ENCODE measurements at places on chromosomes 2 and 18. TPM values are rescaled to one million over a fixed set of nuclear protein-coding genes. Genes with fewer than 3 reads are reported as not detected.

DNA sequence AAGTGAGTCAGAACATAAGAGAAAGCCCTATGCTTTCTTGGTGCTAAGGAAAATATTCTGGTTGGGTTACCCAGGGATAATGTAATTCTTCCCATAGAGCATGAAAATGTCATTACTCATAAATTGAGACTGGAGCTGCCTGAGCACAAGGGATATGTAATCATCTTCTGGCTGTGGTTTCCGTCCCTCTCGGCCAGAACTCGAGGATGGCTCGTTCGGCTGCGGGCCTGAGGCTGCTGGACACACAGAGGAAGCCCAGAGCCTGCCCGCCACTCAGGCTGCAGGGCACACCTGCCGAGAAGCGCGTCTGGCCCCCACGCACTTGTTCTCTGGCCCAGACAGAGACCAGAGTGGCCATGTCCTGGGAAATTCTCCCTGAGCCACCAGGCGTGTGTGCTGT is 104.9 kb downstream of the ASAP2 start:
- H3K4me1 ChIP-seq = peaks cover 2% of the 10 kb centered on the region
- H3K36me3 ChIP-seq = no peaks in the 10 kb centered on the region
- H3K4me3 ChIP-seq = no peak overlapping the region
- DNase-seq = no peak

GRCh38 chr2:43161650-43162510 is 64.5 kb downstream of the ZFP36L2 start:
- H3K27me3 ChIP-seq = no peaks in the 10 kb centered on the region
- H3K4me1 ChIP-seq = peaks cover 38% of the 10 kb centered on the region
- H3K27ac ChIP-seq = peak overlapping the region; percentile 72
- H3K4me3 ChIP-seq = no peak overlapping the region

DNA sequence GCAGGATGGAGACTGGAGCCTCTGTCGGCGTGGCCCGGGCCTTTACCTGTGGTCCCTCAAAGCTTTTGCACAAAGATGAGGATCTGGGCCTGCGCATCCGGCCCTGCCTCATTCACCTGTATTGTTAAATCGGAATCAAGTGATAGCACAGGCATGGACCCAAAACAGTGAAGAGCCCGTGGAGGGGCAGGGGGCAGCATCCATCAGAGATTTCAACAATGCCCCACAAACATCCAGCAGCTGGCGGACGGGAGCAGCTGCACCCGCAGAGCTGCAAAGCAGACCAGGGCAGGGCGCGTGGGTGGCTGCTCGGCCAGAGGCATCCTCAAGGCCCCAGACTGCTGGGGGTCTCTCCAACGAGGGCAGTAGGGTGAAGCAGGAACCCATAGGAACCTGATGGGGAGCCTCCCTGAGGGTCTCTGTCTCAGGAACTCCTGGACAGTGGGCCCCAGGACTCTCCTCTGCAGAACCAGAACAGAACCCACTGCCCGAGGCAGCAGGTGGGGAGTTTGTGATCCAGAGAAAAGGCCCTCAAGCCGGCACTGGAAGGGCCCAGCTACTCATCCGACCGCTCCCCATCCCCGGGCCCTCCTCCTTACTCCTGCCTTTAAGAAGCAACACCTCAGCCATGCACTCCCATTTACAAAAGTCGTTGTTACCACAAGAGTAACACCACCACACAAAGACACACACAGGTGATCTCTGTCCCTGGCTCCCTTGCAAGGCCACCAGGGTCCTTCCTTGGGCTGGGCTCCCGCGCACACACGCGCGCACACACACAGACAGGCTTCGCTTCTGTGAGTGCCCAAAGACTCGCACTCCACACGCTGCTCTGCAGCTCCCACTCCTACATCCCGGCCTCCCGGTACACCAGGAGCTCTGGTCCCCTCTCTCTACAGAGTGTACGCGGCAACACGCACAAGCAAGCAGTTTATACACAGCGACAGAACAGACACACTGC is 28.8 kb downstream of the HDAC4 start:
- no peak for DNase-seq
- no peak overlapping the region for H3K27ac ChIP-seq
- no peaks in the 10 kb centered on the region for H3K36me3 ChIP-seq
- no peaks in the 10 kb centered on the region for H3K27me3 ChIP-seq

DNA sequence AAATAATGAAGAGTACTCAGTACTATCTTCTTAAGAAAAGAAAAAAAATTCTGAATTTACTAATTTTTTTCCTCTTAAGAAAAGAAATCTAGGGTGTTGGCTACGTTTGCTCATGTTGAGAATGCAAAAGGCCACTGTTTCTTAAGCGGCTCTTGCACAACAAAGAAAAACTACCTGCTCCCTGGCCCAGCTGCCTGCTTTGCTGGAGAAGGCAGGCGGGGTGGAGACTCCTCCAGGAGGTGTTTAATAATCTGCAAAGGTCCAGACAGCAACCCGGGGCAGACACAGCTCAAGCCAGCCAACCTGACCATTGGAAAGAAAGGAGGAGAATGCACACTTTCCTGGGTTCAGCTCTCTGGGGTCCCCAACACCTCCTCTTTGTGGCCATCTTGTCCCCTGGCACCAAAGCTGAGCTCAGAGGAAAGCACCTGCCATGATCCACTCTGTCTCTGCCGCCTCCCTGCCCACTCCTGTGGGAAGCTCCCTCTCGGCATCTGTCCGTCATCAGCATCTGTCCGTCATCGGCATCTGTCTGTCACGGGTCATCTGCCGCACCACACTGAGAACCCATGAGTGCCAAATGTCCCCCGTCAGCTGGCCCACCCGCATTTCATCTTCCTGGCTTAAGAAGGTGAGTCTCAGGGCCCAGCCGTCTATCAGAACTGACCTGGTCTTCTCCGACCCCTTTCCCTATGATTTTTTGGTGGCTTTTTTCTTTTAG is 11.9 kb downstream of the ZNF516 start:
- H3K27ac ChIP-seq = no peak overlapping the region
- no peak overlapping the region for H3K4me3 ChIP-seq
- no peaks in the 10 kb centered on the region for H3K36me3 ChIP-seq
- H3K27me3 ChIP-seq = no peaks in the 10 kb centered on the region
- no peak for DNase-seq

DNA sequence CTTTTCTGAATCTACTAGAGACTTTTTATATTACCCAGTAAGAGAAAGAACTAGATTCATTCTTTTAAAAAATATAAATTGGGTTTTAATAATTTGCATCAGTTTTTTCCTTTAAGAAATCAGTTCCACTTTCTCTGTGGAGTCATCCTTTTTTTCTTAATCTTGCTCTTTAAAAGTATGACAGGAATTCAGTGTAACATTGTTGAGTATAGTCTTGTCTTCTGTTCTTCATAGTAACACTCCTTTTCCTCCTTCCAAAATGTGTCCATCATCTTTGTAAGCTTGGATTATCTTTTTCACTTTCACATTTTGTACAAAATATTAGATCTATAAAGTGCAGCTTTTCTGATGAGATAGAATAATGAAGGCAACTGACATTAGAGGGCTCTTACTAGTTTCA is 135.4 kb downstream of the HAUS1 start:
- H3K4me3 ChIP-seq = no peak overlapping the region
- peaks cover 39% of the 10 kb centered on the region for H3K36me3 ChIP-seq
- no peak overlapping the region for H3K27ac ChIP-seq
- H3K27me3 ChIP-seq = no peaks in the 10 kb centered on the region
- H3K4me1 ChIP-seq = peaks cover 22% of the 10 kb centered on the region

DNA sequence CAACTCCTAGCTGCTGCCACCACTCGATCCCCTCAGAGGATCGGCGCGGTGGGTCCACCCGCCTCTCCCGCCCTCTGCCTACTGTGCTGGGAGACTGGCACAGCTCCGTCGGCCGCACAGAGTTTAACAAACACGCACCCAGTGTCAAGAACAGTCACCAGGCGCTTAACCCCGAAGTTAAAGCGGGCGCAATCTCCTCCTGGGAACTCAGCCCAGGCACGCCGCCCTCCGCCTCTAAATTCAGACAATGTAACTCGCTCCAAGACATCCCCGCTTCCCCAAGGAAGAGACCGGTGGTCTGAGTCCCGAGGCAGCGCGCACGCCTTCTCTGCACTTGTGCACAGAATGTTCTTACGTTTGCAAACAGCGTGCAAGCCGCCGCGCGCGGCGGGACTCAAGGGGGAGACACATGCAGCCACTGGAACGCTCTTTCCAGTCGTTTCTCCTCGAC is 533 bp downstream of the CXCR4 start:
- H3K27ac ChIP-seq = peak overlapping the region; percentile 99
- no peaks in the 10 kb centered on the region for H3K27me3 ChIP-seq
- H3K4me3 ChIP-seq = peak overlapping the region; percentile 98
- H3K36me3 ChIP-seq = peaks cover 44% of the 10 kb centered on the region

NEU2 gene
- not detected for total RNA-seq

DNA sequence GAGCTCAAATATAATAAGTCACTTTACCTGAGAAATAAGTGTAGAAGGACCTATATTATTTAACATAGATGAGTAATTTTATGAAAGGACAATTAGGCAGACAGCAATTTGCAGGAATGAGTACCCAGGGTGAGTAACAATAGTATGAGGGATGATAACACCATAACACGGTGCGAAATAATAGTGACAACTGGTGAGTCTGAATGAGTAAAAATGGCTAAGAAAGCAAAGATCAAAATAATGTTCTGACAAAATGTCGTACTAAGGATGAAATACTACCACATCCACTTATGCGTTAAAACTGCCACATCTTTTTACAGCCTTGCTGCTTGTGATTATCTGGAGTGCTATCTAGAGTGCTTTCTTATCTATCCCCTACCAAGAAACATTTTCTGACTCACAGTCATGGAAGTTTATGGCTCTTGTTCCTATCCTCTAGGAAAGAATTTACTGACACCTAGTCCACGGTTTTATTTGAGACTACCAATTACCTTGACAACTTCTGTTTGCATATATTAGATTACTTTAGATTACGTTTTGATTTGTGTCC is 929.7 kb downstream of the LRP1B start:
- no peak for DNase-seq
- no peak overlapping the region for H3K4me3 ChIP-seq
- H3K27me3 ChIP-seq = no peaks in the 10 kb centered on the region
- no peak overlapping the region for H3K27ac ChIP-seq

- no peaks in the 10 kb centered on the region for H3K36me3 ChIP-seq
- H3K4me1 ChIP-seq = no peaks in the 10 kb centered on the region
- no peak for DNase-seq
- peaks cover 40% of the 10 kb centered on the region for H3K27me3 ChIP-seq
These were observed 6.1 kb downstream of the APCDD1 start for GRCh38 chr18:10460414-10461018.

- peaks cover 14% of the 10 kb centered on the region for H3K36me3 ChIP-seq
- H3K4me1 ChIP-seq = peaks cover 3% of the 10 kb centered on the region
- no peak overlapping the region for H3K4me3 ChIP-seq
These were observed 294.3 kb upstream of the EPAS1 start for GRCh38 chr2:46002947-46003346.

- H3K36me3 ChIP-seq = no peaks in the 10 kb centered on the region
- H3K27me3 ChIP-seq = no peaks in the 10 kb centered on the region
- H3K27ac ChIP-seq = no peak overlapping the region
- no peaks in the 10 kb centered on the region for H3K4me1 ChIP-seq
- no peak overlapping the region for H3K4me3 ChIP-seq
- no peak for DNase-seq
These were observed 818.6 kb downstream of the SUCLG1 start for GRCh38 chr2:83640506-83640905.

ABI2 gene
- 39.9 TPM for total RNA-seq

NGEF gene
- total RNA-seq = not detected

DYNAP gene
- total RNA-seq = not detected

DNA sequence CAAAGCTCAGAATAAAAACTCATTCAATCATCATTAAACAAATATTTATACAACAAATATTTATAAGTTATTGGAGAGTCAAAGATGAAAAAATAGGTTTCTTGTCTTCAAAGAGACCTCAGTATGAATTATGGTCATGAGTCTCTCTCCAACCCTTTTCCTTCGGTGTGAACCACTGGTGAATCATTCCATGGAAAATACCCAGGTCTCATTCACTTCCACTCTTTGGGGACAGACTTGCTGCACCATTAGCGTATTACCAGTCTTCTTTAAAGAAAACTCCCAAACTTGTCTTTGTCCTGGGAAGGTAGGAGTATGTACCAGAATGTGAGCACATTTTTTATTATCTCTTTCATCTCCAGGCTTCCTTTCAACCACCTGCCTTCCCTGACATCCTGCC is 257.4 kb upstream of the RBMS1 start:
- H3K27me3 ChIP-seq = peaks cover 5% of the 10 kb centered on the region
- DNase-seq = no peak
- no peak overlapping the region for H3K27ac ChIP-seq
- no peak overlapping the region for H3K4me3 ChIP-seq
- H3K36me3 ChIP-seq = peaks cover 3% of the 10 kb centered on the region
- H3K4me1 ChIP-seq = peaks cover 1% of the 10 kb centered on the region

DNA sequence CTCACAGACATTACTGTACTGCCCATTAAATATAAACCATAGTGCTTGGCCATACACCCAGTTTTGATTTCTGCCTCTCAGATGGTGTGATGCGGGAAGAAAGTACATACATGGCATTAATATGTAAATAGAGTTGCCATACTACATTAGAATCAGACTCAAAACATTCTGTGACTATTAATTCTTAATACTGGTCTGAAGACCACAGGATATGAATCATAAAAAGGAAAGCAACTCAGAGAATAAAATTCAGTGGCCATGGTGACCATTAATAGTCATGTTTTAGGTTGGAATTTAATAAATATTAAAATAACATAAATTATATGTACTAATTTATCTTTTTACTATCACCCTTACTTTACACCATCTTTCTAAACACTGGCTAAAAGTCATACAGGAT is 33.0 kb upstream of the WDR75 start:
- no peak overlapping the region for H3K27ac ChIP-seq
- H3K36me3 ChIP-seq = peaks cover 4% of the 10 kb centered on the region
- H3K27me3 ChIP-seq = no peaks in the 10 kb centered on the region

FECH gene
- total RNA-seq = 23.6 TPM

DNA sequence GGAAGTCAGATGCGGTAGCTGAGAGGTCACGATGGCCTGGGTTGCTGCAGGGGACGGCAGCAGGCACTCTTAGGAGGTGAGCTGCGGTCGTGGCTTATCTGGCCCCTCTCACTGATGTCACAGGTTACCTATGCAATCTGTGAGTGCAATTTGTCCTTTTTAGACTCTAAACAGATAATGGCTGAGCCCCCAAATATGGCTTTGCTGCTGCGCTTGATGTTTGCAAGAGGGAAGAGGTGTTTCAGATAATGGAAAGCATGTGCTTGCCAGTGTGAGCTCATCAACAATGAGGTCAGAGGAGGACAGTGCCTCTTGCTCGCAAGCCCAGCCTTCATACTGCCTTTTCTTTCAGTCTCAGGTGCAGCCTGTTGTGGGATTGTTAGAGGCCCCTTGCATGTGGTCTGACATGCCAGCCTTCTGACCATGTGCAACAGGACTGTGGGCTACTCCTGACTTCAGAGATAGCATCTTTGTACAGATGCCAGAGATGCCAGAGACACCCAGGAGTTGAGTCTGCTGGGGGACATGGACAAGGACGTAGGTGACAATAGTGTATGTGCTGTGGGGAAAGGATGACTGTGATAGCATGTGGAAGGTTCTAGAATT is 151.3 kb downstream of the TANC1 start:
- H3K36me3 ChIP-seq = no peaks in the 10 kb centered on the region
- no peak overlapping the region for H3K4me3 ChIP-seq
- no peak for DNase-seq

SNORC gene
- total RNA-seq = 2.1 TPM

DNA sequence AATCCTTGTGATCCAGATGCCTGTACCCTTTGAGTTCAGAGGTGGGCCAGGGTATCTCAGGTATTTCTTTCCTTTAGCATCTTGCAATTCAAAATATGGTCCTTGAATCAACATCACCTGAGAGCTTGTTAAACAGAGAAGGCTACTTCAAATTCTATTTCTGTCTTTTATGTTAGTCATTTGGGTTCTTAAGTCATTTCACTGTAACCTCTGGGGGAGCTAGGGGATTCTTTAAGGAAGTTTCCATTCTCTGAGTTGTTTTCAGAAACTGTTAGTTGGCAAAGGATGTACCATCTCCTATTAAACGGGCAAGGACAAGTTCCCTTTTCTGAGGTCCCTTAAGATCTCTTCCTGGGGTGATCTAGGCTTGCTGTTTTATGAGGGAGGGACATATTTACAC is 16.6 kb downstream of the CFLAR start:
- no peaks in the 10 kb centered on the region for H3K27me3 ChIP-seq
- H3K36me3 ChIP-seq = peaks cover 48% of the 10 kb centered on the region

CAVIN2 gene
- not detected for total RNA-seq
